ENCODE measurements at places on chromosomes 3 and 15.

DNA sequence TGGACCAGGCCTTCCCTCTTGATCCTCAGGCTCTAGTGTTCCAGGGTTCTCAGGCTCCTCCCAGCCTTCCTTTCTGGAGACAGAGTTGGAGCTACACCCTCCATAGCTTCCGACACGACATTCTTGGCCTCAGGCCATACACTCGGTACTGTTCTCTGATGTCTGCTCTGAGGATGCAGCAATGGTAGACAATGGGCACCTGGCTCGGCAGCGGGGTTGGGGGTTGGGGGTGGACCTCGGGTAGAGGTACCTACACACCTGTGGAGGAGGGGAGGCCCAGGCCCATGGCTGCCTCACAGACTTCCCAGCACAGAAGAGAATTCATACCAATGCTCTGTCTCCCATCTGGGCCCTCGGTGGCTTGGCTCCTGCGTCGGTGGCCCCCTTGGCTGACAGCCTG, 21.4 kb downstream of the CCDC13 start:
- DNase-seq = no peak

DNA sequence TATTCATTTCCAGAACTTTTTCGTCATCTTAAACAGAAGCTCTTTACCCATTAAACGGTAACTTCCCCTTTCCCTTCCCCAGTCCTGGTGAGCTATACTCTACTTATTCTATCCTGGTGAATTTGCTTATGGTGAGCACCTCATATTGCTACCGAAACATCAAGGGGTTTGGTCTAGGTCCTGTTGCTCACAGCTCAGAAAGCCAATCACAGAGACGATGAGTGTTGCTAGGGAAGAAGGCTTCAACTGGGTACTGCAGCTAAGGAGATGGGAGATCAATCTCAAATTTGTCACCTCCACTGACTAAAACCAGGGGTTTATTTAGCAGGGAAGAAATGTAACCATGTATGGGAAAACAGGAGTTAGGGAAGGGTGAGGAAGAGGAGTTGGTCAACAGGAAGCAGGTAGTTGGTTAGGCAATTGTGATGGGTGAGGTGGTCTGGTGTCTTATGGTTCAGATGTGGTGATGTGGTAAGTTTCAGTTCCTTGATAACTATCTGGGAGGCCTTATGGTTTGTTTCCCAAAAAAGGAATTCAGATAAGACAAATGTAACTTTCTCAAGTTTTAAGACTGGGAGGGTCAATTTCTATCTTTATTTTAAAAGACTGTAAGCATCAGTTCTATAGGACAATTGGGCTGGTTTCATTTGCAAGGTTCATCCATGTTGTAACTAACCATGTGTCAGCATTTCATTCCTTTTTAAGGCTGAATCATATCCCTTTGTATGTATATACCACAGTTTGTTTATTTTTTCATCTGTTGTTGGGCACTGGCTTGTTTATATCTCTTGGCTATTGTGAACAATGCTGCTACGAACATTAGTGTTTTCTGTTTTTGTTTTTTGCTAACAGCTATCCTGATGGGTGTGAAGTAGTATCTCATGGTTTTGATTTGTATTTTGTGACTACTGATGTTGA, 24.3 kb downstream of the ARHGAP11B start:
- DNase-seq = peak; percentile 23

- DNase-seq = no peak
Measured at GRCh38 chr3:179147514-179147872, 664 bp upstream of the PIK3CA start.

GRCh38 chr3:182294256-182294655, 499.0 kb upstream of the ATP11B start:
- no peak for DNase-seq

GRCh38 chr15:39752991-39753390, 29.6 kb downstream of the FSIP1 start:
- no peak for DNase-seq

DNA sequence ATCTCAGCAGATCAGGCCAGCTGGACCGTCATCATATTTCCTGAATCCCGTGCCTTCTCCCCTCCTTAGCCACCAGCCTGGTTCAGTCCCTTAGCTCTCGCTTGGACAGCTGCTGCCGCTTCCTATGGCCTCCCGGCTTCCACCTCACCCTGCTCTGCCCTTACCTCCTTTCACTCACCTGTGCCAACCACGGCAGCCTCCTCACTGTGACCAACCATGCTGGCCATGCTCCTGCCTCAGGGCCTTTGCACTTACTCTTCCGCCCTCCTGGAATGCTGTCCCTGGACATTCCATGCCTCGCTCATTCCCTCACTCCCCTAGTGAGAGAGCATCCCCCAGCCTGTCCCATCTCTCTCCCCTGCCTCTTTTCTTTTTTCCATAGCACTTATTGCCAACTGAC, 19.2 kb downstream of the GRIP2 start:
- DNase-seq = no peak

DNA sequence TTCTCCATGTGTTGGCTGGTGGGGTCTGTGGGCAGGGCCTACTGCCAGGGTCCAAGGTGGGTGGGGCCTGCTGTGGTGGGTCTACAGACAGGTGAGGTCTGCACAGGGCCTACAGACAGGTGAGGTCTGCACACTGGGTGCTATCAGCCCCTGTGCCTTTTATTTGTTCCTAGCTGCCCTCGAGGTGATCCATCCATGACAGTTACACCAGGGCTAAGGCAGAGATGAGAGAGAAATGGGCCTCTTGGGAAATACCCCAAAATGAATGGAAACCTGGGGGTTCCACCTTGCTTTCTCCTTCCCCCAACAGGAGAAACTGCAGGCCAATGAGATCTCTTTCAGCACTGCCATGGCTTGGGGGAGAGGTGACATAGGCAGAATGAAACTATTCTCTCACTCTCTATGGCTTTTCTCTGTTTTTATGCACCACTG, 36.4 kb downstream of the CFAP100 start:
- DNase-seq = no peak

GRCh38 chr3:163951397-163951987, 1126.8 kb downstream of the SI start:
- DNase-seq = peak; percentile 4

- DNase-seq = no peak
Measured at GRCh38 chr3:108394563-108394962, 98.2 kb downstream of the HHLA2 start.

GRCh38 chr3:66394019-66394752, 106.6 kb downstream of the LRIG1 start:
- DNase-seq = no peak

GRCh38 chr15:94122516-94122915, 108.8 kb upstream of the MCTP2 start:
- DNase-seq = peak; percentile 9

DNA sequence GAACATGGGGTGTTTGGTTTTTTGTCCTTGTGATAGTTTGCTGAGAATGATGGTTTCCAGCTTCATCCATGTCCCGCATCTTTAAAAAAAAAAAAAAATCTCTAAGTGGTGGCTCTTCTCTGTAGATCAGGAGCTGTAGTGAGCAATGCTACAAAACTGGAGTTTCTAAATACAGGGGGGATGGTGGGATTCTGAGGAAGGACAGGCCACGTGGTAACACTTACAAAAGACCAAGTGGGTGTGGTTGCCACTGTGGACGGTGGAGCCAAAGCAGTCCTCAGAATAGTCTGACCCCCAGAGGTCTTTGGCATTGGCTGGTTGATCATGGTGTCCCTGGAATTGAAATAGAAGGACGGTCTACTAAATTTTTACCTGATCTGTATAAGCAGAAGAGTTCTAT, 7.7 kb downstream of the CCRL2 start:
- DNase-seq = peak; percentile 66

- DNase-seq = no peak
Measured at GRCh38 chr3:181969925-181970324, 258.2 kb downstream of the SOX2 start.

- DNase-seq = peak; percentile 57
Measured at GRCh38 chr3:13461169-13462124, 18.7 kb upstream of the HDAC11 start.

- no peak for DNase-seq
Measured at GRCh38 chr15:58875343-58875742, 58.1 kb downstream of the SLTM start.

- no peak for DNase-seq
Measured at GRCh38 chr3:82103241-82103640, 341.8 kb upstream of the GBE1 start.

- DNase-seq = no peak
Measured at GRCh38 chr15:25900431-25900830, 37.3 kb upstream of the ATP10A start.

DNA sequence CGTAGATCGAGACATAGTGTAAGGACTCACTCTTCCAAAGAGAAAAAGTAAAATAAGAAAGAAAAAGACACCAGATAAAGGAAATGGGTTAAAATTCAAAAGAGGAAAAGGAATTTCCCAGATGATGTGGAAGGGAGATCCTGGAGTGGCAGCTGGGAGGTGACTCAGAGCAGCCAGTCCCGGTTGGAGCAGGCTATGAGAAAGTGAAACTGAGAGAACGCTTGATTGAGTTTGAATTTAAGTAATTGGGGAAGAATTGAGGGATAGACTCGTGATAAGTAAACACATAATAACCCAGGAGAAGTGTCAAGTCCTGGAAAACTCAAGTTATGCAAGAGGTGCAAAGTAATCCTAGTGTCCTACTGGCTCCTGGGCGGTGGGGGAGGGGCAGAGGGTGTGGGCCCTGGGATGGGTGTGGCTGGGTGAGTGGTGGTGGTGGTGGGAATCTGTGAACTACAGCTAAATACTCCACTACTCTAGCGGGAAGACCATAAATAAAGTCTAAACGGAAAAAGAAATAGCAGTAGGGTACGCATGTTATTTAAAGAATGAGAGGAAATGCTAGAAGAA, 1.2 kb downstream of the PRR20G start:
- peak; percentile 82 for DNase-seq

GRCh38 chr3:183823963-183824362, 1.4 kb downstream of the MAP6D1 start:
- no peak for DNase-seq

- DNase-seq = no peak
Measured at GRCh38 chr3:187646906-187647660, 23.1 kb downstream of the SST start.

DNA sequence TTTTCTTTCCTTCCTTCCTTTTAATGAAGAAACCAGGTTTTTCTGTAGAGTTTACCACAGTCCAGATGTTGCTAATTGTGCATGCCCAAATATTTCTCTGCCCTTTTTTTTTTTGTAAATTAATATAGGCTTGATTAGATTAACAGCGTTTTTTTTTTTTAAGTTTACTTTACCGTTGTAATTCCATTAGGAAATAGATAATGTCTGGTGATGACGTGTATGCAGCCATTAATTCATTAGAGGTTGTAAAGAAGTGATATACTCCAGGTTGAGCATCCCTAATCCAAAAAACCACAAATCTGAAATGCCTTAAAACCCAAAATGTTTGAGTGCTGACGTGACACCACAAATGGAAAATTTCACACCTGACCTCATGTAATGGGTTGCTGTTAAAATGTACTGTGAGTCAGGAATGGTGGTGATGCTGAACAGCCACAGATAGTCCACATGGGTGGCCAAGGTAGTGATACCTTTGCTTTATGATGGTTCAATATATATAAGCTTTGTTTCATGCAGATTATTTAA, 43.2 kb downstream of the KNL1 start:
- no peak for DNase-seq

Measured in inflammatory macrophage treated with lipopolysaccharide for 1 hour (primary cell).